ENCODE measurements at places on chromosomes 4 and X.
A peak's percentile ranks its signal among the peaks of the same experiment; 100 is the strongest.

DNA sequence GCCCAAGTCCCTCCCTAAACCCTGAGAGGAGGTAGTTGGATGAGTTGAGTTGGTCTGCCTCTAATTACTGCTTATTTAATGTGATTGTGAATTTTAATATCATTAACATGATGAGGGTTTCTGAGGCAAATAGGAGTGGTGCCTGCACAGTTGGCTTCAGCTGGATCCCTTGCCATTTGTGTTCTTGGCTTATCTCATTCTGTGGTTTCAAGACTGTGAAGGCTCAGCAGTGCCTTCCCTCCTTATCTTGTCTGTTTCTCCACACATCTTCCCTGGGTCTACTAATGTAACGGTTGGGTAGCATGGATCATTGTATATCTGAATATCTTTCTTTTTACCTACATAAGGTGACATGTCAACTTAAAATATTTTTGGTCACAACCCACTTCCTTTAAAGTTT, 1.6 kb upstream of the SLC10A4 start:
- no peak for DNase-seq

GRCh38 chrX:124231451-124231759, 101.1 kb upstream of the TEX13D start:
- DNase-seq = no peak

- no peak for DNase-seq
Measured at GRCh38 chrX:103792916-103793544, 16.4 kb downstream of the PLP1 start.

DNA sequence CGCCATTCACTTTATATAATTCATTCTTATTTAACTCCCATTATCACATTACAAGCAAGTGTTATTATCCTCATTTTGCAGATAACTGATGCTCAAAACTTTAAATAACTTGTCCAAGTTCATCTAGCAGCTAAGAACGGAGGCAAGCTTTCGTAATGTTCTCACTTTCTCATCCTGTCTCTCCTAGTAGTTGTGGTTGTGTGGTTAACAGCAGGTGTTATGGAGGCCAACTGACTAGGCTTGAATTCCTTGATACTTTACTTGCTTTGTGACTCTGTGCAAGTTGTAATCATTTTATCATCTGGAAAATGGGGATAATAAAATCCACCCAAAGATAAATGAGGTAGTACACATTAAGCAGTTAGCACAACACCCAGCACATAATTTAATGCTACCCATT, 109.9 kb upstream of the PTPN13 start:
- DNase-seq = no peak

DNA sequence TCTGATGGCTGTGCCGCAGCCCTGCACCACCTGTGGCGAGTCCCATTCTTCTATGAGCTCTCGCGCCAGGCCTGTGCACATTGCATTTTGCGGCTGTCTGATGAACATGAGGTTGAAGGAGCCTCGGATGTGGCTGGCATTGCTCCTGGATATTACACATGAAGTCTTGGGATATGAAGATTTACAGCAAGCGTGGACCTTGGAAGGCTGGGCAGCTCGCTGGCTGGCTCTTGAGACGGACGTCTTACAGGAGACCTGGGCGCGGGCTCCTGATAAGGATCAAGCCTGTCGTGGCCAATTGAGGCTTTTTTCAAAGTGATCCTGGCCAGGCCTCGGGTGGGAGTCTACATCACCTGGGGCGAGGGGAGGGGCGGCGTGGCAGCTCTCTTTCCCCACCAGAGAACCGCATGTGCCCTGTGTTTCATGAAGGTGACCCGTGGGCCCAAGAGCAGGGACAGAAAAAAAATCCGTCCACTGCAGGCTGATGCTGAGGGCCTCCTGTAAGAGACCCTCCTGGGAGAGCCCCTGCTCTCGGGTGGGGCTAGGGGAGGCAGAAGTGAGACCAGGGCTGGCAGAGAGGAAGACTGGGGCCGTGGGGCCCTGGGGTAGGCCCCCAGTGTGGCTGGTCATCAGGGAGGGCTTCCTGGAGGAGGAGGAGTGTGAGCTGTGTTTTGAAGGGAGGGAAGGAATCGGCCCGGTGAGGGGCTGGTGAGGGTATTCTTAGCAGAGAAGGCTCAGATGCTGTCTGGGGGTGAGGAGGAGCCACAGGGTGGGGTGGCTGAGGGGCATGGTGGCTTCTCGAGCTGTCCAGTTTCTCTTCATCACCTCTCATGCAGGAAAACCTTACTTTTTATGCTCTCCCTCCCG, 23.6 kb downstream of the CPZ start:
- no peak for DNase-seq

DNA sequence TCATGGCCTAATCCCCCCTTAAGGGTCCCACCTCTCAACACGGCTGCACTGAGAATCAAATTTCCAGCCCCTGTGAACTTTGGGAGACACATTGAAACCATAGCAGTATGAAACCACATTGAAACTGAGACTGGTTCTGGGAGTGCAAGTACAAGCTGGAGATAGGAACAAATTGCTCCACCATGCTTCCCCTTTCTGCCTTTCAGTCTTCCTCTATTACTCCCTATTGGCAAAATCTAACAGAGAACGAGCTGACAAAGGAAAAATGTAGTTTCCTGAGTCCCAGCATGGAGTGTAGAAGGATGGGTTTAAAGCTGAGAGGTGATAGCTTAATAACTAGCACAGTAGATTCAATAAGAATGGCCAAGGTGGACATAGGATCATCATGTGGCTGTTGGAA, 161.7 kb upstream of the RPL34 start:
- no peak for DNase-seq

GRCh38 chr4:188976644-188977115, 837.4 kb downstream of the TRIML1 start:
- DNase-seq = no peak

DNA sequence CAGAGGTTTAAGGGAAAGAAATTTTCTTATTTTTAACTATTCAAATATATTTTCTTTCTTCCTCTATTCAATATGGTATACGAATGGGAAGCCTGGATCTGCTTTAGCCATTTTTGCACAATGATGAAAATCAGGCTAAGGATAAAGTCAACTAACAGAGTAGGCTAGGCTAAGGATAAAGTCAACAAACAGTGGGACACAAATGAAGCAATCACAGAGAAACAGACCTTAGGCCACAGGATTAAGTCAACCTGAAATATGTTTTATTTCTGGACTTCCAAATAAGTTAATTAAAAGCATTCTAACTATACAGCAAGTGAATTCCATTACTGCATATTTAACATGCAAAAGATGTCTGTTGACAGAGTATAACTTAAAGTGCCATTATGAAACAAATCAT, 17.0 kb downstream of the DYNLT3 start:
- no peak for DNase-seq

- no peak for DNase-seq
Measured at GRCh38 chr4:54330896-54331295, 101.8 kb downstream of the PDGFRA start.

GRCh38 chr4:67701517-67701850, 529 bp upstream of the UBA6 start:
- no peak for DNase-seq

DNA sequence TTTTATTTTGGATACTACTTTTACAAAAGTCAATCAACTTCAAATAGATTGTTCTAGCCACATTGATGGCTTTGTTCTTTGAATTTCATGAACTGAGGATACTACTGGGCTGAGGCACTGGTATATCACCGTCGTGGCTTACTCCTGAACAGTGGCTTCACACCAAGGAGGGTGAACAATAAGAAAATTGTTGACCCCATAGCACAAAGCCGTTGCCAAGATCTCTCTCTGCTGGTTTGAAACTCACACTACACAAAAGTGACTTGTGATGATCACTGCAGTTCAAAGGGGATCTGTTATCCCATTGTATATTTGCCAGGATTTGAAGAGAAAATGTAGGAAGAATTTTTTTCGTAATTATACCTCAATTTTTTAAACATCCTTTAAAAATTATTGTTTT, 119.6 kb downstream of the PDLIM5 start:
- DNase-seq = no peak

DNA sequence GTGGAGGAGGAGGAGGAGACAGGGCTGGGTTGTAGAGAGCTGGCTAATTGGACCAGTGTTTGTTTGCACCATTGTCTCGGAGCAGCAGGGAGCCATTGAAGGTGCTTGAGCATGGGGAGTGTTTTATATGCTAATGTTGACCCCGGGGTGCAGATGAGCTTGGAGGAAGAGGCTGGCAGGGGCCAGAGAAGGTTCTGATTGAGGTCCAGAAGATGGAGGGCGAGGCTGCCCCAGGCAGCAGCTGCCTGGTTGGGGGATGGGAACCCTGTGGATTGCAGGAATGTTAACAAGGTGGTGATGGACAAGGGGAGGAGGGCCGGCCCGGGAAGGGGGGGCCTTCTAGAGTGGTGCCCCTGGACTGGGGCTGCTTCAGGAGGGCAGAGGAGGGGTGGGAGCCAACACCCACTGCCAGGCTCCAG, 18.0 kb downstream of the DOK7 start:
- no peak for DNase-seq

- no peak for DNase-seq
Measured at GRCh38 chrX:66815227-66815626, 176.3 kb upstream of the EDA2R start.

GRCh38 chr4:52659722-52660261, 691 bp upstream of the USP46 start:
- DNase-seq = peak; percentile 5

DNA sequence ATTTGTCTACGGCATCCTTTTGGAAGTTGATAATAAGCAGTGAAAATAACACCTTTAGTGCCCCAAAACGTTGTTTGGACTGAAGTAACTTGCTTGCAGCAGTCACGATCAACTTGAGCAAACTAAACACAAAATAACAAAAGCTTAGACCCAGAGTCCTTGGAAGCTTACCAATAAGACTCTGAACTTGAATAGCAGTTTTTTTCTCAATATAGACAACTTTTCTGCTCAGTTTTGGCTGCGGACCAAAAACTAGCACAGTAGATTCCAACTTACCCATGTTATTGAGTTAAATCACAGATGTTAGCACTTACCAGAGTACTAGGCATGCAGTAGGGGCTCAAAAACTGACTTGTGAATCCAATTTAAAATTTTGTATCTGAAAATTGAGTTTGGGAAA, 746.9 kb downstream of the PCDH19 start:
- DNase-seq = no peak

GRCh38 chrX:79270401-79270800, 96.7 kb downstream of the ITM2A start:
- peak; percentile 58 for DNase-seq

GRCh38 chrX:118627084-118627758, 100.2 kb upstream of the IL13RA1 start:
- DNase-seq = no peak

DNA sequence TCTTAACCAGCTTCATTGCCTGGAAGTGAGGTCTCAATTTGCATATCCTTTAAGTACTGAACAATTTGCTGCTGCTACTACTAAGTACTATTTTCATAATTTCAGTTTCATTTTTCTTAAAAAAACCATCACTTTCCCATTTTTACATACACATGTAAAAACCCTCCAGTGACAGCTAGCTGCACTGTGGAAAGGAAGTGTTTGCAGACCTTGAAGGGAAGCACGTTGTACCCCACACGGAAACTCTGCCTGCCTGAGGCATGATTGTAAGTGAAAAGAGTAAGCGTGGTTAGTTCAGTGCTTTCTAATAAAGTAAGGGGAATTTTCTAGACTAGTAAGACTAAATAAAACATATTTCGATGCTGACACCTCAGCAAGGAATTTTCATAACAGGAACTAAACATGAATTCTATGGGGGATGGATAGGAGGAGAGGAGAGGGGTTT, 103.6 kb downstream of the RAPGEF2 start:
- no peak for DNase-seq

GRCh38 chrX:333611-334311, 15.2 kb upstream of the GTPBP6 start:
- DNase-seq = no peak

- DNase-seq = no peak
Measured at GRCh38 chr4:58603951-58604350, 1493.8 kb upstream of the IGFBP7 start.

GRCh38 chr4:56821381-56822243, at the start of gene SPINK2:
TSS of gene SPINK2 (minus strand) at chr4:56821701. CDS start at chr4:56821662, 39 bp downstream.
- DNase-seq = peak; percentile 58

DNA sequence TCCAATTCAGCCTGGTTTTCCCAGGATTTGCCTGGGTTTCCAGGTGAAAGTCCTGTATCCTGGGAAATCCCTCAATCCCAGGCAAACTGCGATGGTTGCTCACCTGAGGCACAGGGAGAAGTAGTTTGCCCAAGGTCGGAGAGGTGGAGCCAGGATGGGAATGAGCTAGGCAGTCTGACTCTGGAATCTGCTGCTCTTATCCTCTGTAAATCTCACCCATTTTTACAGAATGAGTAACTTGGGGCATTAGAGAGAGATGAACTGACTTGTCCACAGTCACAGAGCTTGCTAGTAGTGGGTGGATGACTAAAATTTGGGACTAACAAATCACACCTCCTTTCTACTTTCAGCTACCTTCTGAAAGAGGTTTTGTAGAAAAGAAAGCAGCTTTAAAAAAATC, 9.8 kb upstream of the ARX start:
- DNase-seq = no peak

GRCh38 chr4:37130465-37130864, 114.1 kb upstream of the NWD2 start:
- DNase-seq = no peak

GRCh38 chr4:139208404-139208945, 31.5 kb upstream of the ELF2 start:
- DNase-seq = no peak

GRCh38 chr4:152586668-152587067, 50.8 kb upstream of the FBXW7 start:
- no peak for DNase-seq

DNA sequence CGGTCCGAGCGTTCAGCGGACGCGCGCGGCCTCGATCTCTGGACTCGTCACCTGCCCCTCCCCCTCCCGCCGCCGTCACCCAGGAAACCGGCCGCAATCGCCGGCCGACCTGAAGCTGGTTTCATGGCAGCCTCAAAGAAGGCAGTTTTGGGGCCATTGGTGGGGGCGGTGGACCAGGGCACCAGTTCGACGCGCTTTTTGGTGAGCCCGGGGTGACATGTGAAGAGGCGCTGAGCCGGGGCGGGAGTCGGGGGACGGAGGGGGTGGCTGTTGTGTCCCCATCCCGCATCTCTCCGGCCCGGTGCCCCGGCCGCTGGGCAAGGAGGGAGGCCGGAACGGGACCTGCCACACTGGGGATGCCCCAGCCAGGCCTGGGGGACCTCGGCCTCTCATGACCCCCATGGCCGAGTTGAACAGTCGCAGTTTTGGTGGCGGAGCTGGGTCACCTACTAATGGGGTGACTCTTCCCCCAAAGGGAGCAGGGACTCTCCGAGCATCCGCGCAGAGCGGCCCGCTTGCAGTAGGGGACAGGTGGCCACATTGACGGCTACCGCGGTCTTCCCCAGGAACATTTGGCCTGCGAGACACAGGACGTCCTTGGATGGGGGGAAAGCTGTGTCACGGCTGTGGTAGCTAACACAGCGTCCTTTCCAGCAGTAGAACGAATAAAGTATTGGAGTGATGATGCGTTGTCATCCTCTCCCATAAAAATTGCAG, at the start of gene GK:
GK (plus strand) TSS at position 9 of the 717 bp plus-strand sequence; CDS start at position 124, 115 bp downstream.
- no peak for DNase-seq

All from naive thymus-derived CD4-positive, alpha-beta T cell (primary cell).